ENCODE measurements at places on chromosomes 2 and 18. TPM values are rescaled to one million over a fixed set of nuclear protein-coding genes. Genes with fewer than 3 reads are reported as not detected.

ZNF532 gene
- total RNA-seq: 37.4 TPM

GALNT3 gene
- total RNA-seq: 1.2 TPM

HDHD2 gene
- 9.6 TPM for total RNA-seq

SKA1 gene
- 30.3 TPM for total RNA-seq

POTEF gene
- total RNA-seq: under 0.01 TPM

C1GALT1C1L gene
- total RNA-seq: not detected

SSB gene
- total RNA-seq: 98.0 TPM

APOB gene
- total RNA-seq: under 0.01 TPM

Measured in mammary microvascular endothelial cell (primary cell).